HepG2 (cell line): ENCODE measurements at places on chromosomes 2 and 18. TPM values are rescaled to one million over a fixed set of nuclear protein-coding genes. Genes with fewer than 3 reads are reported as not detected.
A peak's percentile ranks its signal among the peaks of the same experiment; 100 is the strongest.

Gene CCBE1
- not detected in 2 replicates for total RNA-seq

Gene CAPN14
- total RNA-seq = not detected in 2 replicates

Gene CRYGC
- 0.27 TPM in 1 of 2 replicates, not detected in the other for total RNA-seq

Gene TMEM150A
- 24.0 and 30.1 TPM in 2 replicates for total RNA-seq

Gene SIX3
- not detected in 2 replicates for total RNA-seq

Gene SERPINB12
- total RNA-seq = not detected in 2 replicates

Gene LCT
- total RNA-seq = not detected in 2 replicates

Gene NAT8
- 1.8 and 1.9 TPM in 2 replicates for total RNA-seq

Gene GPR55
- total RNA-seq = not detected in 2 replicates

Gene INHBB
- total RNA-seq = 0.17 and 0.20 TPM in 2 replicates

Gene RAD51AP2
- total RNA-seq = 0.07 and 0.11 TPM in 2 replicates

Gene CYTIP
- not detected in 2 replicates for total RNA-seq

Gene SP140
- 0.79 and 0.80 TPM in 2 replicates for total RNA-seq

Gene TPO
- total RNA-seq = not detected in 2 replicates

DNA sequence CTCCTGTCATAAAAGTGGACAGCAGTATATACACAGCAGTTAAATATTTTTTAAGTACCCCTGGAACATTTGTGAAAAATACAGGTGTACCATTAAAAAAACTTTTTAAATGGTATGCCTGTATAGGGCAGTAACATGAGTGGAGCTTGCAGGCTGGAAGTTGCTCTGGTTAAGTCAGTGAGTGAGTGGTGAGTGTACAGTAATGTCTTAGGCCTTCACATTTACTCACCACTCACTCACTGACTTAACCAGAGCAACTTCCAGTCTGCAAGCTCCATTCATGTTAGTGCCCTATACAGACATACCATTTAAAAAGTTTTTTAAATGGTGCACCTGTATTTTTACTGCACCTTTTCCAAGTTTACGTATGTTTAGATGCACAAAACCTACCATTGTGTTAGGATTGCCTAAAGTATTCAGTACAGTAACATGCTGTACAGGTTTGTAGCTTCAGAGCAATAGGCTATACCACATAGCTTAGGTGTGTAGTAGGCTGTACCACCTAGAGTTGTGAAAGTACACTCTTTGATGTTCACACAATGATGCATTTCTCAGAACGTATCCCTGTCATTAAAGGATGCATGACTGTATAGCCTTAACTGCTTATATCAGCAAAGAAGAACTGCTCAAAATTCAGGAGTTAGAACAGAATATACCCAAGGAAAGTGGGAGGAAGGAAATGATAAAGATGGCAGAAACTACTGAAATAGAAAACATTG, 112.6 kb downstream of the EHBP1 start:
- H3K27me3 ChIP-seq = no peaks in the 10 kb centered on the region
- no peak overlapping the region for H3K4me3 ChIP-seq
- peaks cover 15% of the 10 kb centered on the region for H3K36me3 ChIP-seq
- DNase-seq = no peak
- H3K27ac ChIP-seq = no peak overlapping the region
- H3K4me1 ChIP-seq = peaks cover 27% of the 10 kb centered on the region

DNA sequence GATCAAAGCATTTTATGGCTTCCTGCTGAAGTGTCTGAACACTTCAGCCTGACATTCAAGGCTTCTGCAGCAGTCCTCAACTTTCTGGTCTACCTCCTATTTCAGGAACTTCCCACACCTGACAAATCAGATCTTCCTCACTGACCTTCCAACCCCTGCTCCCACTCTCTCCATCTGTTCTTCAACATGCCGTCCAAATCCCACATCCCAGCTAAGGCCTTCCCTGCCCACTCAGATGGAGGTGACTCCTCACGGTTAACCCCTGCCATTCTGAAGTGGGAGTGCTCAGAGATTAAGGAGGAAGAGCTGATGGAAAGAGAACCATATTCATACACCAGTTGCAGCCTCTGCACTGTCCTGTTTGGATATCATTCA, 104.8 kb downstream of the POLR1A start:
- no peaks in the 10 kb centered on the region for H3K4me1 ChIP-seq
- H3K27me3 ChIP-seq = no peaks in the 10 kb centered on the region; the same call in 1 of the 2 replicates
- no peaks in the 10 kb centered on the region for H3K36me3 ChIP-seq
- DNase-seq = no peak

DNA sequence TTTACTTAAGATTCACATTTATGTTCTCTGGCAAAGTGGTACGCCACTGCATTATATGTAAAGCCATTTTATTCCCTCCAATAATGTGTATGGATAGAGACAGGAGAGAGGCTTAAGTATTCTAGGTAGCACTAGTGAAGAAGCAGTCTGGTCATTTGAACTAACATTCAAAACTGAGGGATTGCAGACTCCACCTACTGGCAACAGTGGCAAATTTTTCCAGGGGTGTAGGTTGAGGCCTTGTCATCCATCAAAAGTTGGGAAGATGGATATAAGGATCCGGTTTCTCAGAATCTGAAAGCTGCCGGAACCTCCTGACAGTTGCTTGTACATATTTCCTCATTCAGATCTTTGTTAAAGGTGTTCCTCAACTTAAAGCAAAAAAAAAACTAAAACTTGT, 465.5 kb upstream of the FSHR start:
- no peak overlapping the region for H3K4me3 ChIP-seq
- no peaks in the 10 kb centered on the region for H3K27me3 ChIP-seq
- no peaks in the 10 kb centered on the region for H3K36me3 ChIP-seq
- DNase-seq = peak; percentile 18
- H3K27ac ChIP-seq = no peak overlapping the region

DNA sequence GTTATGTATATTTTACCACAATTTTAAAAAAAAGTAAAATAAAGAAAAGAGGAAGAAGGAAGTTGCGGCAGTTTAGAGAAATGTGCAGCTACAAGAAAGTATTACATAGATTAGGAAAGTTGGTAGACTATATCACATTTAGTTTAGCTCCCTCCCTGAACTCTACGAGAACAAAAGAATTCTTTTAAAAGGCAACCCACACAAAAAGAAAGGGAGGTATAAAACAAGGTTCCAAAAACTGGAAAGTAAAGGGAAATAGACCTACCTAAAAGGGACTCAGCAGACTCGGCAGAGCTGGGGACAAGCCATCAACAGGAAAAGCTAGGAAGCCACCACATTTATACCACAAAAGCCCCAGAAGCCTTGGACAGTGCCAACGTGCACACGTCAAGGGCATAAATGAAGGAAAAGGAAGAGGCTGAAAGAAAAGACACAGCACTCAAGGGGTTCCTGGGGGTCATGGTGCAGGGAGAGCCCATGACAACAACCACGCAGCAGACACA, 9.1 kb downstream of the TMEM127 start:
- peaks cover 61% of the 10 kb centered on the region for H3K4me1 ChIP-seq
- no peaks in the 10 kb centered on the region for H3K27me3 ChIP-seq
- no peak overlapping the region for H3K4me3 ChIP-seq

GRCh38 chr2:175454953-175455389, 273.5 kb upstream of the ATP5MC3 start:
- no peaks in the 10 kb centered on the region for H3K4me1 ChIP-seq
- H3K27me3 ChIP-seq = no peaks in the 10 kb centered on the region; the same call in 1 of the 2 replicates
- no peak overlapping the region for H3K4me3 ChIP-seq
- no peak for DNase-seq
- no peaks in the 10 kb centered on the region for H3K36me3 ChIP-seq

GRCh38 chr2:21915201-21915600, 791.4 kb downstream of the TDRD15 start:
- DNase-seq = no peak
- no peak overlapping the region for H3K27ac ChIP-seq
- H3K4me1 ChIP-seq = no peaks in the 10 kb centered on the region
- no peaks in the 10 kb centered on the region for H3K27me3 ChIP-seq

DNA sequence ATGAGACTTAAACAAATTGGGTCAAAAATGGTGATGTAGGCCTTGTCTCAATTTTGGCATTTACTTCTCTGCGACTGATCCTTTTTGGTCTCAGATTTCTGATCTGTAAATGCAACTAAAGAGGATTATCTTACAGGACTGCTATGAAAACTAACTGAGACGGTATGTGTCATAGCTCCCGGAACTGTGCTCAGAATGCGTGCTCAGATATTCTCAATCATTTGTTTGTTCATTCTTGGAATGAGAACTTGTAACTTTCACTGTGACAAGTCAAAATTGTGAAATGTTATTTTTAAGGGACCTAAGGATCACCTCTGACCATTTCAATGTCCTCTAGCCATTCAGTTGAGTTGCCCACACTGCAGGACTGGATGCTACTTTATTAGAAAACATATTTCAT, 498.2 kb upstream of the PIK3C3 start:
- H3K4me3 ChIP-seq = no peak overlapping the region
- no peaks in the 10 kb centered on the region for H3K36me3 ChIP-seq
- no peak overlapping the region for H3K27ac ChIP-seq

DNA sequence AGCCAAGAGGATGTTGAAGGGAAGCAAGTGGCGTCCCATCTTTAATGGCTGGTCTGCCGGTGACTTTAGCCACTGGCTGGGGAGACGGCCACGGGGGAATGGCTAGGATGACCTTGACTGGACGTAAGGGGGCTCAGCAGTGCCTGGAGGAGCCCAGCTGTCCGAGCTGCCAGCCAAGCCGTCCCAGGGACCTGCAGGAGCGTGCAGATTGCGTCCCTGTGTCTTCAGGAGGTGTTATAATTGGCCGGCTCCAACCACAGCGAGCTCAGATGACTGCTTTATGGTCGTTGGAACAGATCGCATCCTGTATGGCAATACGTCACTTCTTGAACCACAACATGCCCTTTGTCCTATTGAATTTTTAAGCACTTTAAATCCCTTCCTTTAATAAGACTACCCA, 204.6 kb downstream of the EIPR1 start:
- H3K4me1 ChIP-seq = no peaks in the 10 kb centered on the region
- no peak overlapping the region for H3K4me3 ChIP-seq
- H3K36me3 ChIP-seq = peaks cover 11% of the 10 kb centered on the region
- H3K27ac ChIP-seq = no peak overlapping the region
- no peaks in the 10 kb centered on the region for H3K27me3 ChIP-seq

DNA sequence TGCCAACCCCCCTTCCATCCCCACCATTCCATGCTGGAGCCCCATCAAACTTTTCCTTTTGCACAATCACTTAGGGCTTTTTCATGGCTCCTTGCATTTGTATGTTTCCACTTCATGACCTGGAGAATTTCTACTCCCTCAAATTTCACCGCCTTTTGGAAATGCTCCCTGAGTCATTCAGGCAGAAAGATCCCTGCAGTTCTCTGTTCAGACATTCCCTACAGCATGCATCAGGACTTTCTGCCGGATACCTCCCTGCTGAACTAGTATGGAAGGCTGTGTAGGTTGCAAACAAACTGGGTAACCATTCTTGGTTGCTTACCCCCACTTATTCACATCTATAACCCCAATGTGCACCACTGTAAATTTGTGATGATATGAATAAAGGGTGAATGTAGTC, 389.6 kb upstream of the CELF4 start:
- H3K27me3 ChIP-seq = no peaks in the 10 kb centered on the region
- H3K4me3 ChIP-seq = no peak overlapping the region
- H3K27ac ChIP-seq = no peak overlapping the region
- DNase-seq = no peak
- H3K36me3 ChIP-seq = no peaks in the 10 kb centered on the region

GRCh38 chr2:119252186-119253113, 28.8 kb downstream of the STEAP3 start:
- no peak for DNase-seq
- H3K36me3 ChIP-seq = peaks cover 58% of the 10 kb centered on the region
- no peaks in the 10 kb centered on the region for H3K27me3 ChIP-seq
- no peak overlapping the region for H3K27ac ChIP-seq

DNA sequence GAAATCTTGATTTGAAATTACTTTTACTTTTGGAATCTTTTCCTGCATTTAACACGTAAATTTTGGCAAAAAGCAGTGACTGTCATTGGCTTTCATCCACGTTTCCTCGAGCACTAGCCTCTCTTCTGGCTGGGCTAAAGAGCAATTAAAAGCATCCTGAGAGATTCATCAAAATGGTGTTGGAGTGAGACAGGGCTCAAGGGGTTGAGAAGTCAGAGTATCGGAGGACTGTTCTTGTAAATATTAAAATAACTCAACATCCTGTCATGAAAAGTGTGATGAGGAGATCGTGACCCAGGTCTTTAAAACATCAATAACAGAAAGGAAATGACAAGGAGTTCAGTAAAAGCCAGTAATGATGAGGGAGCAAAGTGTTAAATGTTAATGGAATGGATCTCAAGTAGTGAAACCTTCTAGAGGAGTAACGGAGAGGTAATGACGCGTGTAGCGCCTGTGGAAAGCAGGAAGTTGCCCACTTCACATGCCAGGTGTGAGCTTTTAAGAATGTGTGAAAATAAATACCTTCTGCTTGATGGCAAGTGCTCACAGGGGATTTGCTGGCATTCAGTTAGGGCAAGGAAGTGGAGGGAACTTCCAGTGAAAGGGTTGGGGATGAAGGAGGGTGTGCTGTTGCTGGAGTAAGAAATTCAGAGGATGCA, 754.4 kb downstream of the ADCYAP1 start:
- H3K4me1 ChIP-seq = no peaks in the 10 kb centered on the region
- H3K27me3 ChIP-seq = no peaks in the 10 kb centered on the region
- no peak for DNase-seq
- H3K4me3 ChIP-seq = no peak overlapping the region
- H3K36me3 ChIP-seq = no peaks in the 10 kb centered on the region

DNA sequence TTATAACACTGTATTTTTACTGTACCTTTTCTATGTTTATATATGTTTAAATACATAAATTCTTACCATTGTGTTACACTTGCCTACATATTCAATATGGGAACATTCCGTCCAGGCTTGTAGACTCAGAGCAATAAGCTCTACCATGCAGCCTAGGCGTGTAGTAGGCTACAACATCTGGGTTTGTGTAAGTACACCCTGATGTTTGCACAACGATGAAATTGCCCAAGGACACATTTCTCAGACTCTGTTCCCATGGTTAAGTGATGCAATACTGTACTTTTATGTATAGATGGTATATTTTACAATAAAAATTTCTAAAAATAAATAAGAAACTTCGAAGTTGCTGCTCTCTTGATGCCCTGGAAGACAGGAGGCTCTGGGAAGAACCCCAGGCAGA, 38.4 kb downstream of the YPEL5 start:
- no peaks in the 10 kb centered on the region for H3K36me3 ChIP-seq
- peak; percentile 43 for DNase-seq
- H3K4me1 ChIP-seq = no peaks in the 10 kb centered on the region

DNA sequence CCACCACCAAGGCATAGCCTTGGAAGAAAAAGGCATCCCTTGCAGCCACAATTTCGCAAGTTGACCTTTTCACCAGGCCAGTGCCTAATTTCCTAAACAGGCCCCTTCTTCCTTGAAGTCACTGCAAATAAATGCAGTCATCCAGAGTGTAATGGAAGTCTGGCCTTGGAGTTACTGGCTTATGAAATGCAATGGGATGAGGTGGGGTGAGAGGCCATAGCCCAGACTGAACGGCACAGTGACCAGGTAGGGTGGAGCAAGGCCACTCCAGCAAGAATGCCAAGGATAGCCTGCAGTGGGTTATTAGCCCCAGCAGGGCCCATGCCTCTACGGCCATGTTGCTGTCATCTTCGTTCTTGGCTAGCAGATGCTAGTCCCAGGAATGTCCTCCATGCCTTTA, 68.4 kb downstream of the BCL11A start:
- no peaks in the 10 kb centered on the region for H3K36me3 ChIP-seq
- DNase-seq = peak; percentile 28
- H3K4me3 ChIP-seq = no peak overlapping the region
- peaks cover 45% of the 10 kb centered on the region for H3K4me1 ChIP-seq
- no peaks in the 10 kb centered on the region for H3K27me3 ChIP-seq
